ENCODE measurements at places on chromosomes 7 and 10.

GRCh38 chr10:80070057-80070456, 8.4 kb upstream of the TMEM254 start:
- no peak for DNase-seq

DNA sequence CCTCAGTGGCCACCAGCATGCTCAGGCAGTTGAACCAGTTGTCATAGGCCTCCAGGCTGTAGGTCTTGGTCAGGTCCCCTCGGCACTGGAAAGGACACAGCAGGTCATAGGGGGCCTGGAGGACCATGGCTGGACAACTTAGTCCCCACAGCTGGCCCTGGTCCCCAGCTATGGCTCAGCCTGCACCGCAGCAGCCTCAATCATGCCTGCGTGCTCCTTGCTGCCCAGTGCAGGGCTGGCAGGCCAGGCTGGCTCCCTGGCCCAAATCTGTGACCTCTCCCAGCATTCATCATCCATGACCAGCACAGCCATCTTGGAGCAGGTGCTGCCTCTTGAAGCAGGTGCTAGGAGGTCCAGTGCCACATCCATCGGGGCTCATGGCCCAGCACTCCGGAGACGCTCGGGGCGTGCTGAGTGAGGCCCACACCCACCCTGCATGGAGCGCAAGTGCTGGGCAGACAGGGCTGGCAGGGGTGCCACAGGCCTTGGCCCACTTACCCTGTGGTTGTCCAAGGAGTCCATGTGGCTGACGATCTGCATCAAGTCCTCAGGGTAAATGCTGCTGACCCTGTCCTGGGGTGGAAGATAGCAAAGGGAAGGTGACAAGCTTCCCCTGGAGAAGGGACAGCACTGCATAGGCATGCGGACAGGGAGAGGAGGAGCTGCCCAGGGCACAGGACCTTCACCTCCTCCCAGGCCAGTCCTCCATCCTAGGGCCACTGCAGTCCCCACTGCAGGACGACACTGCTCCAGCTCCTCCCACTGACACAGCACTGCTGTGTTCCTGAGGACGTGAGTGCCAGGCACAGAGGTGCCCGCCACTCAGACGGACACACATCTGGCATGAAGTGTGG, 61.7 kb downstream of the CSGALNACT2 start:
- no peak for DNase-seq

DNA sequence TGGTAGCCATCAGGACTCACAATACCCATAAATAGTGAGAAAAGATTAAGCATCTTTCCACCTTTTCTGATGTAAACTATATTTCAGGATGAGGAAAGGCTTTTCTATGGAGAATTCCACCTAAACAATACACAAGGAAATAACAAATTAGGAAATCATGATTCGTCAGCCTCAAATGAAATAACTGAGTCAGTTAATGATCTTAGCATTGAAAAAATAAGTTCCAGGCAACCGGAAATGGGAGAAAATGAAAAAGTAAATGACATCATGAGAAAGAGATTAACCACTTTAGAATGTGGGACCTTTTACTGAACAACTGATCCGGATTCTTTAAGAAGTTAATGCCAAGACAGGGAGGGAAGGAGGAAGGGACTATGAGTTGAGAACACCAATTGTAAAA, 742.3 kb downstream of the TNS3 start:
- no peak for DNase-seq

GRCh38 chr7:94375691-94376090, 19.0 kb upstream of the COL1A2 start:
- DNase-seq = no peak

DNA sequence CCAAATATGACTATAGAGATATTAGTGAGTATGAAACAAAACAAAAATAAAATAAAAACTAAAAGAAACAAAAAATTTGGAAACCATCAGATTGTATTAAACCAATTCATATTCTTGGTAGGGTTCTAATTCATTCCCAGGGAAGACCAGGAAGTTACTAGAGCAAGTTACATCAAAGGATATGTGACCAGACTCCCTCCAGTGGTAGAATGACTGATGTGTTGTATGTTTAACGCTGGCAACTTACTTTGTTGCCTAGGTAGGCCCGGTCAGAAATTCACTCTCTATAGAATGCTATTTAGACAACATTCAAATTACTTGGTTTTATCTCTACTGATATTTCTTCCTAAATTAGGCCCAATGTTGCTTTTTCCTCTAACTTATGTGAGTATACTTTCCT, 5.2 kb downstream of the PHYHIPL start:
- DNase-seq = no peak

DNA sequence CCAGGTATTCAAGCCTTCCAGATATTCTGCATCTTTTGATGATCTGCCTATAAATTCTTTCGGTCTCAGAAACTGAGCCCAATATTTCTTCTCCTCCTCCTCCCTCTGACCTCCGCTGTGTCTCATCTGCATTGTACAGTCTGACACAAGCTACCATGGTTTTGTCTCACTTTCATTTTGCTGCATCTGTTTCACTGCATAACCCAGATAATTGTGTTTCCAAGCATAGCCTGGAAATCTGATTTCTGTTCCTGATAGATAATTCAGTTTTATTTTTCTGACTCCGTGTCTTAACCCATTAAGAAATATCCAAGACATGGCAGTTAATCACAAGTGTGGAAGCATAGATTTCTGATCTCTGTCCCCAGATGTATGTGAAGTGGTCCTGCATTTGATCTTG, 374.2 kb upstream of the SEMA3A start:
- DNase-seq = no peak

DNA sequence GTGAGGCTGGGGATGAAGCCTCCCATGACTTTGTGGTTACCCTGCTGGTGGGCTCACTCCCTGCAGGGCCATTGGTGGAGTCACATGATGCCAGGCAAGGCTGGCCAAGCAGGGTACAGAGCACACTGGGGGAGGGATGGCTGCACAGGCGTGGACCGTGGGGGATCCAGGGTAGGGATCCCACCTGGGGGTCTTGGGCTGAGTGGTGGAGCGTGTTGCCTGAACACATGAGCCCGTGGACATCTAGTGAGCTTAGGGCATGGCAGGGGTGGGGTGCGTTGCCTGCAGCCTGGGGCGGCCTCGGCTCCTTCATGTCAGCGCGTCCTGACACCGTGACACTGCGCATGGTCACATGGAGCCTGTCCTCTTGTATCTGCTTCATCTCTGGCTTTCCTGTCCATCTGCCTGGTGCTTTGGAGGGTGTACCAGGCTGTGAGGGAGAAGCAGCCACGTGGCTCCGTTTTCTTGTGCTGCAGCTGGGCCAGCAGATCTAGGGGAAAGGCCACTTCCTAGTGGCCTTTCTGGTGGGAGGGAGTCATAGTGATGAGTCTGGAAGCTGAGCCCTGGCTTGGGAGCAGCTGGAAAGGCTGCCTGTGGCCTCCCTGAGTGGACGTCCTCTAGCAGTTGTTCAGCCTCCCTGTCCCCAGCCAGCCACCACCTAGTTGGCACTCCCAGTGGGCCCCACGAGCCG, 96.2 kb downstream of the LHPP start:
- no peak for DNase-seq

DNA sequence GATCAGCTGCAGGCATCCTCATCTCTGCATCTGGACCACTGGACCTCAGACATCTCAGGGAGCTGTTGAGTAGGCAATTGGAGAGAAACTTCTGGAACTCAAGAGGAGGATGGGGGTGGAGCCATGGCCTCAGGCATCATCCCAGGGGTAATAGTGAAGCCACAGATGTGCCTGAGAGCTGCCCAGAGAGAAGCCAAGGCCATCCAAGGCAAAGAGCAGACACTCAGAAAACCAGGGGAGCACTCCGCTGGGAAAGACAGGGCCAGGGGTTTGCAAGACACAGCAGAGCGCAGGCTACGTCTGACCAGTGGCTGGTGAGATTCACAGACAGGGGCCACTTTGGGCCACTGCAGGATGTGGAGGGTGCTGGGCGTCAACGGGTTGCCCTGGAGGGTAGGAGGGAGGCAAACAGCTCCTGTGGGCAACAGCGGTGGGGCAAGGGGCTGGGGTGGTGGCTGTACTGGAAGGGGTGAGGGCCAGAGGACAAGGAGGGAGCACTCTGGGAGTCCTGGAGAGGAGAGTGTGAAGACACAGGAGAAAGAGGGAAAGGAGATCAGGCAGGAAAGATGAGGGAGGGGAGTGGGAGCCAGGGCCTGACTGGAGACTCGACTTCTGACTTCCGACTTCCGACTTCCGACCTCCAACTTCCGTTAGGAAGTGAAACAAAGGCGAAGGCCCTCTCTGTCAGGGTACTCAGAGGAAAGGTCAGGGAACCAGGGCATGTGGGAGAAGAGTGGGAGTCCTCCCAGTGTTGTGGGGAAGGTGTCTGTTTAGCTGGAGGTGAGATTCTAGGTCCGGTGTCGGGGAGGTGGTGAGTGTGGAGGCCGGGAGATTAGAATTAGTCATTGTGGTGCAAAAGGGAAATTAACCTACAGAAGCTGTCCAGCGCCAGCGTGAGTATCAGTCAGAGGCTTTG, 69.7 kb upstream of the ANTXRL start:
- no peak for DNase-seq

- DNase-seq = no peak
Measured at GRCh38 chr7:127226685-127227374, 25.9 kb downstream of the GRM8 start.

- DNase-seq = no peak
Measured at GRCh38 chr10:110848106-110848505, 23.6 kb upstream of the PDCD4 start.

DNA sequence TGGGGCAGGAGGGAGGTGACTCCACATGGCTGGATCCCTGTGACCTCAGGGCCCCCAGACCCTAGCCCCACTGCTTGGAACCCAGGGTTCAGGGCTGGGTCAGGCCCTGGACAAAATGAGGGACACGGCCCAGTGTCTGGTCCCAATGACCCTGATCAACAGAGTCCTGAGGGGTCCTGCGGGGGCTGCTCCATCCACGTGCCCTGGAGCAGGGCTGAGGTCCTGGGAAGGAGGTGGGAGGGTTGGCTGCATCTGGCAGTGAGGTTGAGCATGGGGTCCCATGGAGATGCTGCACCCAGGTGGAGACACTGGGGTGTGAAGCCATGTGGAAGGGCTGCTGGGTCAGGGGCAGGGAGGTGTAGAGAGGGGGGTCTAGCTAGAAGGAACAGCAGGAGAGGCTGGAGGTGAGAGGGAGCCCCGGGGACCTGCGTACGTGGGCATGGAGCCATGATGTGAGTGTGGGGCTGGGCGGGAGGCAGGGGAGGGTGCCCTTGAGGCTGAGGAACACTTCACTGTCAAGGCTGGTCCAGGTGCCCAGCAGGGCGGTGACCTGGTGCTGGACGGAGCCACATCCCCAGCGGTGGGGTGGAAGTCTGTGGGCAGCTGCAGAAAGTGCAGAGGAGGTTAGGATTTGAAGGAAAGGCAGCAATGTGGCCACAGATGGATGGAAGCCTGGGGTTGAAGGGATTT, 604 bp downstream of the SCART1 start:
- DNase-seq = no peak

DNA sequence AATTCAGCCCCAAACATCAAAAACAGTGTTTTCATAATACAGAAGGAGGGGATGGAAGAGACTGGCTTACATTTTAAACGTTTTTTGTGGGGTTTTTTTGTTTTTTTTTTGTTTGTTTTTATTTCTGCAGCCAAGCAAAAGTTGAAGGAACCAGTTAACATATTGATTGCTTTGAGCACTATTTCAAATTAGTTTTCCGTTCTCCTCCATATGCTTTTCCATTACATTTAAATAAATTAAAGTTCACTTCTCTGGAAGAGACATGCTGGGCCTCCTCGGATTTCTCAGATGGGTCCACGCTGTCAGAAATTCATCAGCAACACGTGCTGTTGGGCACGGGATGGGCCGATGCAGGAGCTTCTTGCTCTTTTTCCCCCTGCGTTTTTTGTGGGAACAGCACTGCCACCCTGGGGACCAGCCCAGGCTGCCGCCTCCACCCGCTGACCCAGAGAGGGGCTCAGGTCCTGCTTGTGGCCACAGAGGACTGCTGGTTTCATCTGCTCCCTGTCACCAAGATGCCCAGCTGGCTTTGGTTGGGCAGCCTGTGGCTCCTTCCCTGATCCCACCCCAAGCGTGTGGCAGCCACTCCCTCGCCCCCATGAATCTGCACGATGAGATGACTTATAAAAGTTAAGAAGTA, 67.7 kb upstream of the CHST15 start:
- no peak for DNase-seq

DNA sequence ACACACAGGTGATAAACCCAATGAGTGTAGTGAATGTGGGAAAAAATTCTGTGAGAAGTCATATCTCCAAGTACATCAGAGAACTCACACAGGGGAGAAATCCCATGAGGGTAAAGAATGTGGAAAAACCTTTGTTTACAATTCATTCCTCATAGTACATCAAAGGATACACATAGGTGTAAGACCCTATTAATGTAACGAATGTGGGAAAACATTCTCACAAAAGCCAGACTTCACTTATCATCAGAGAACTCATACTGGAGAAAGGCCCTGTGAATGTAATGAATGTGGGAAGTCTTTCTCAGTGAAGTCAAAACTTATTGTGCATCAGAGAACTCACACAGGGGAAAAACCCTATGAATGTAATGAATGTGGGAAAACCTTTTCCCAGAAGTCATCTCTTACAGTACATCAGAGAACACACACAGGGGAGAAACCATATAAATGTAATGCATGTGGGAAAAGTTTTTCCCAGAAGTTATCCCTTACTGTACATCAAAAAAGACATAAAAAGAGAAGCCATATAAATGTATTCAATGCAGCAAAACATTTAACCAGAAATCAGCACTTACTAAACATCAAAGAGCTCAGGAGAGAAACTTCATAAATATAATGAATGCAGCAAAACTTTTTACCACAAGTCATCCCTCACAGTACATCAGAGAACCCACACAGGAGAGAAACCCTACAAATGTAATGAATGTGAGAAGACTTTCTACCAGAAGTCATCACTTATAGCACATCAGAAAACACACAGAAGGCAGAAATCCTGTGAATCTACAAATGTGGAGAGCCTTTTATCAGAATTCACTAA, 49.8 kb downstream of the ZNF239 start:
- no peak for DNase-seq

GRCh38 chr10:129897871-129898626, 66.0 kb downstream of the EBF3 start:
- DNase-seq = no peak

- DNase-seq = no peak
Measured at GRCh38 chr10:99698504-99699080, 33.3 kb downstream of the COX15 start.

- DNase-seq = no peak
Measured at GRCh38 chr7:105376908-105377533, 11.7 kb downstream of the SRPK2 start.

GRCh38 chr7:112202816-112203215, 3.4 kb downstream of the DOCK4 start:
- no peak for DNase-seq

GRCh38 chr10:74913377-74913979, 87.1 kb downstream of the KAT6B start:
- DNase-seq = no peak

- DNase-seq = no peak
Measured at GRCh38 chr10:131162211-131162610, 149.3 kb downstream of the TCERG1L start.

GRCh38 chr7:134842886-134843430, 63.5 kb downstream of the CALD1 start:
- DNase-seq = no peak

DNA sequence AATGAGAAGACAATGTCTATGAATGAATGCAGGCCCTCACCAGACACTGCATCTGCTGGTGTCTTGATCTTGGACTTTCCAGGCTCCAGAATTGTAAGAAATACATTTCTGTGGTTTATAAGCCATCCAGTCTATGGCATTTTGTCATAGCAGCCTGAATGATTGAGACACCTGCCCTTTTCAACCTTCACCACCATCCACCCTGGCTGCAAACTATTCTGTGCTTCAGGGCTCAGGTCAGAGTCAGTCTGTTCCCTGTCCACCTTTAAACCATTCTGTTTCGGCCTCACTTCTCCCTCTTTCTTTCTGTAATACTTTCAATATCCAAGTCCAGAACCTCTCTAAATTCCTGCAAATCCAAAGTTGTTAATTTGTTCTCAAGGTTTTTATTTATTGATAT, 15.9 kb upstream of the CDK13 start:
- DNase-seq = no peak

Measured in activated naive CD4-positive, alpha-beta T cell (primary cell).